ENCODE measurements at places on chromosomes 2 and 18. TPM values are rescaled to one million over a fixed set of nuclear protein-coding genes. Genes with fewer than 3 reads are reported as not detected.

The HOXD4 gene
- total RNA-seq = 0.18 TPM

The UGT1A9 gene
- not detected for total RNA-seq

The PRKAG3 gene
- not detected for total RNA-seq

The EDAR gene
- not detected for total RNA-seq
